ENCODE measurements at places on chromosomes 5 and 9.

DNA sequence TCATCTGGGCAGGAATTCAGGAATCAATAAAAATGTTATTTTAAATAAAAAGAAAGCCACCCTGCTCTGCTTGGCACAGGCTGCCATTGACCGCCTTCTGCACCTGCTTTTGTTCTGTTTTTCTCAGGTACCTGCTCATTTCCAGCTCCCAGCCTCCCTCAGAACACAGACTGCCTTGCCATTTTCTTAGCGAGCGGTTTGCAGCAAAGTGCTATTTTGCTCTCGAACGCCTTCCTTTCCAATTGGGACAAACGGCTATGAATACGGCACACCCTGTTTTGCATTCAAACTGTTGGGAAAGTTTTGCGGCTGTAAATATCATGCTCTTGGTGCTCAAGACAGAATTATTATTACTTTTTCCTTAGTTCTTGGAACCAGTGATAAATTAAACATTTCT lies 25.1 kb upstream of the FCN1 start:
- DNase-seq: no peak

DNA sequence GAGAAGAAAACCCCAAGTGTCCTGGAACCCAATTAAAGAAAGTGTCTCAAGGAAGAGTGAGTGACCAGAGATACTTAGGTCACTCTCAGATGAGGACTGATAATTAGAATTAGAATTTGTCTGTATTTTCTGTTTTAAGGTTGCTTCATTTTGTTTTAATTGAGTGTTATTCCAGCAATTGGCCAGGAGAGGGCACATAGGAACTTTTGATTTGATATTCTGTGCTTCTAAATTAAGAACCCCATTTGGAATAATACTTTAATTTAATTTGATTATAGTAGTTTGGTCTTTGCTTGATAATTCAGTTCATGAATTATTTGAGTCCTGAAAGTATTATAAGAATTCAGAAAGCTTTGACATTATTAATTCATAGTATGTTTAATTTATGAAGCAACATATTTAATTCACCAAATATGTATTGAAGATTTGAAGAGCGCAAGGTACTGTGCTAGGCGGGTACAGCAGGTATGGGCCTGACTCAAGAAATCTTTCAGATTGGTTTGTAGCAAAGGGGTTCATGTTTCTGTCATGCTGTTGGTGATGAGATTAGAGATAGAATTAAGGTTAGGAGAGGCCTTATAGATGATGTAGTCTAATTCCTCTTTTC lies 4.9 kb downstream of the MRPL22 start:
- peak; percentile 26 for DNase-seq

DNA sequence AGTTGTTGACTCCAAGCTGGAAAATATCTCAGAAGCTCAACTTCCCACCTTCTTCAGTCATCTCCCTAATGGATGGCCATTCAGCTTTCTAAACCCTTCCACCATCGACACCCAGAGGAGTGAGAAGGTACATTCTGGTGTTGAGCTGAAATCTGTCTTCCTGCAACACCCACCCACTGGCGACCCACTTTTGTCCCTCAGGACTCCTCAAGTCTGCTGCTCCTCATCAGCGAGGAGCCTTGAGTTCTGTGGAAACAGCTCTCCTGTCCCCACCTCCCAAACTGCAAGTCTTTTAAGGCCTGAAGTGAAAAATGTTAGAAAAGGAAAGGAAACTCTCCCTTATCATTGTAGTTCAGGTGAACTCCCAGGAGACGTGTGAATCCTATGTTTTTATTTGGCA lies 111.5 kb upstream of the HAND1 start:
- no peak for DNase-seq

- no peak for DNase-seq
These were observed 191.0 kb downstream of the RAB3C start for GRCh38 chr5:58773744-58774441.

- no peak for DNase-seq
These were observed 5.6 kb upstream of the GZMA start for GRCh38 chr5:55096861-55097260.

DNA sequence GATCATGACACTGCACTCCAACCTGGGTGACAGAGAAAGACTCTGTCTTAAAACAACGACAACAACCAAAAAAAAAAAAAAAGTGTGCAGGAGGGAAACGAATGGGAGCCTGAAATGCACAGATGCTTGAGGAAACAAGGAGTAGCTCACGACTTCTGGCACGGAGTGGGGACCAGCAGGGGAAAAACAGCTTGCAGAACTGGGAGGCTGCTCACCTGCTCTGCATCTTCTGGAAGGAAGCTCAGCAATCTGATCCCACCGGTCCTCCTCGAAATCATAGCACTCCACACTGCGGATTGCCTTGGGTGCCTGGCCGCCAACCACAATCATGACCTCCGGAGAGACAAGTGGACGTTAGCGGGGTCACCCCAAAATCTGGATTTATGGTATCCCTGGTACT lies 96.2 kb downstream of the KLHL3 start:
- no peak for DNase-seq

- DNase-seq: peak; percentile 59
These were observed 6.7 kb upstream of the WNT8A start for GRCh38 chr5:138077064-138077696.

DNA sequence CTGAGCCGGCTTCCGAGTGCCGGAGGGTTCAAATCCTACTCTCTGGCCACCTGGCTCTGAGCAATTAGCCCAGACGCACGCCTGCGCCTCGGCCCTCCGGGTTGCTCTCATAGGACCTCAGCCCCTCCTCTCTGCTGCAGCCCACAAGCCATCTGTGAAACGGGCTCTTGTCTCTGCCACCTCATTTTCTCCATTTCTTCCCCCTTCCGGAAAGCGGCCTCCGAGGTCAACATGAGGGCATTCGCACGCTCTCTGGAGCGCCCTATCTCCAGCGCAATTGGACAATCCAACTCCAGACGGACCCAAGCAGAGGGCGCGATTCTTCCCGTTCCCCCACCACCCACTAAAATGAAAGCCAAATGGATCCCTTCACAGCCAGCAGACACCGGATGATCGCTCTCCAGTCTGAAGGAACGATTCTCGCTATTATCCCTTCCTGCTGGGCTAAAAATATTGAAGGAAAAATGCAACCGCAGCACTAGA lies 41.5 kb downstream of the VAV2 start:
- DNase-seq: peak; percentile 74

DNA sequence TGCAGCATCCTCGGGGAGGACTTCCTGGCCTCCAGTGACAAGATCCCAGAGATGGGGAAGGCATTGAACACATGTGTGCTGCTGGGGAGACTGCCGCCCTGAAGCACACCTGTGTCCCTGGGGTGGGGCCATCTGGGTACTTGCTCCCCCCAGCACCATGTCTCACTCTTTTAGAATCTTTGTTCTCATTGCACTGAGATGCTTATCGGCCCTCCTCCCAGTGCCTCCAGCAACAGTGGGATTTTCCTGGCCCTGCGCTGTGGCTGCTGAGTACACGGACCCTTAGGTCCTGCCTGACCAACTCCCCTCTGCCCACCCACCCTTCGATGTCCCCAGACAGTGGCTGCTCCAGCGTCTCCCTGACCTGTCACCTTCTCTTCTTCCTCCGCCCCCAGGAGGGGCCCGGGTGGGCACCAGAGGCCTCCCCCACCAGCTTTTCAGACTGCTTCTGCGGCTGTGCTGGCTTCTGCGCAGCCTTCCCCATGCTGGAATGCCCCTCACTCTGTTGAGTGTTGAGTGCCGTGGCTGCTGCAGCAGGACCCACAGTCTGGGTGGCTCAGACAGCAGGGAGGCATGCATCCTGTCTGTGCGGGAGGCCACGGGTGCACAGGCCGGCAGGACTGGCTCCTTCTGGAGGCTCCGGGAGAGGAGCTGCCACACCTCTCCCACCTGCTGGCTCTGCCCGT lies 145.9 kb upstream of the IRX2 start:
- DNase-seq: no peak

DNA sequence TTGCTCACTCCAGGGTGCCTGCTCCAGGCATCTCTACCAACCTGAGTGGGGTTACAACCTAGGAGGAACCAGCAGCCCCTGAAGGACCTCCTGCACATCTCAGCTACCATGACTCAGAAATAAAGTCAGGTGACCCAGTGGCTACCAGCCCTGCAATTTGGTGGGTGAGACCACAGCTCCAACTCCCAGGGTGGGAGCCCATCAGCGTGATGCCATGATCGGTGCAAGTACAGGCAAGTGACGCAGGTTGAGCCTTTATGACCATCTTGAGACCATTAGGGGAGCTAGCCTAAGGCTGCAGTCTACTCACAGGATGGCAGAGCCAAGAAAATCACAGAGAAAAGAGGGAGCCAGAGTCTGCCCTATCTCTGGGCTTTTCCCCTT lies 8.6 kb downstream of the SEPTIN8 start:
- no peak for DNase-seq

DNA sequence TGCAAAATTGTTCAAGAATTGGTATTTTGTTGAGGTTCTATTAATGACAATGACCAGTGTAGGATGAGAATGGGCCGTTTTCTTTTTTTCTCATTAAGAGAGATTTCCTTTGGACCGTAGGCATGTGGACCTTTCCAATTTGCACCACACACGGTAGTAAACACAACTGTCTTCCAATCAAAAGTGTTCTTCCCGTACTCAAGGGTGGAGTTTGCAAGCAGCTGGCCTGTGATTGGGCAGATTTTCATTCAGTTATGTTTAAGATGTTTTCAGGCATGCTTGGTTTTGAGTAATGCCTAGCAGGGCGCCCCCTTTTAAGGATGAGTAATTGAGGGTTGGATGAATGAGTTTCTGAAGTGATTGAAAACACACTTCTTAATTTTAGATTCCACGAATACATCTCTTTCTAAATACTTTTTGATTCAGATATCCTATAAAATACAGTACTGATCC lies 2.5 kb downstream of the KDM3B start:
- DNase-seq: peak; percentile 93

- DNase-seq: peak; percentile 35
These were observed 74.2 kb downstream of the WWC1 start for GRCh38 chr5:168365581-168366081.

DNA sequence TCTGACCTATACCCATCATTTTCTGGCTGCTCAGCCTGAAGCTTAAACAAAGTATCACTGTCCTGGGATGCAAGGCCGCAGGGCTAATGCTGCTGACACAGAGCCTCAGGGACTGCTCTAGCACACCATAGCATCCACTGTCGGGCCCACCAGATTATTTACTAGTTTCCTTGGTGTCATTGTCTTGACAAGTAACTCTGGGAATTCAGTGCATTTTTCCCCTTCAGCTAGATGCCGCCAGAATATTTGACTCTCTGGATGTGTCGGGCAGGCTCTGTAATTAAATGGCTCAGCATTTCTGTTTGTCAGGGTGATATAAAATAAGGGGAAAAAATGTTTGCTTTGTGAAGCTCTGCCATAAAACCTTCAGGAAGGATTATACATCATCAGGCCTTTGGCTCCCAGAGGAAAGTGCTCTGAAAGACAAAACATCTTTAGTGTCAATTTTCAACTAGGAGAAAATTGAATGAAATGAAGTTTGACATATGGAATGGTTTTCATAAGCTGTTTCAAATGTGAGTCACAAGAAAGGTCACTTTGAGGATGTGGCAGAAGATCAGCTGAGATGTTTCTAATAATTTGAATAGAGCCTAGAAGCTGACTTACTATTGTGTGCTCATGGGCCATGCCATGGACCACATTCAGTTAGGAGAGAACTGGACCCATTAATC lies 350.1 kb downstream of the TMEM232 start:
- DNase-seq: peak; percentile 4

- peak; percentile 34 for DNase-seq
These were observed 69.2 kb downstream of the SYK start for GRCh38 chr9:90870621-90871326.

DNA sequence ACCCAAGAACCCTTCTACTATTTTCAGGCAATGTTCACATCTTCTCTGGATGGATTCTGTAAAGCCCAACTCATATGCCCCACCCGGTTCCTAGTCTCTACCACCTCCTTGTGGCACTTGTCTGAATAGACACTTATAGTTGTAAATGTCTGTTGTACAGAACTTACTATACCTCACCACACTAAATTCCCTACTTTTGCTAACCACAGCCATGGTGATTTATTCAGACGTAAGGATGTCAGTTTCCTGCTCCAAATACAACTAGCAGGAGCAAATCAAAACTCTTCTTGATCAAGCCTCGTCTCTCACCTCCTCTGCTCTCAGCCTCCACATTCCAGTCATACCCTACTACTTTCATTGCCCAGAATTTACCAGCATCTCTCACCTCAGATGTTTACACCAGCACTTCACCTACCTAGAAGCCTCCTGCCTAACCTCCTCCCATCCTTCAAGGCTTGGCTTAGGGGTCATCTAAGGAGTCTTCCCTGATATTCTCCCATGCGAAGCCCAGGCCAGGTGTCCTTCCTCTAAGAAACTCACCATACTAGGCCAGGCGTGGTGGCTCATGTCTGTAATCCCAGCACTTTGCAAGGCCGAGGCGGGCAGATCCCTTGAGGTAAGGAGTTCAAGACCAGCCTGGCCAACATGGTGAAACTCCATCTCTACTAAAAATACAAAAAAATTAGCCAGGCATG lies 75.5 kb downstream of the MAPKAP1 start:
- DNase-seq: peak; percentile 59

DNA sequence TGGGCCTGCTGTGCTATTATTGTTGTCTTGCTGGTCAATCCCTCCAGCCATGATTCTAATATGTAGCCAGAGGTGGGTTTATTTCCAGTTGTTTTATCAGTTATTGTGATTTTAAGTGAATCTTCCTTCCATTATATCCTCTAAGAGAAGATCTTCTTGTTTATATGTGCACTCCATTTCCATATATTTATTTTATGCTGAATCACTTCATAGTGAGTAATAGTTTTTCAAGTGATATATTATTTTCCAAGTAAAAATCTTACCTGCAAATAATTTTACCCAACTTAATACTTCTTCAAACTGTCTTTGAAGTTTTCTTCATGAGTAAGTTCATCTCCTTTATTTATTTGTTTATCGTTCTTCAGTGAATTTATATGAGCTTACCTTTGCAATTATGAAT lies 13.5 kb upstream of the GPR150 start:
- DNase-seq: no peak

GRCh38 chr9:130665029-130665430 lies 636 bp downstream of the PRDM12 start:
- DNase-seq: no peak

GRCh38 chr5:137308311-137308710 lies 190.8 kb downstream of the SPOCK1 start:
- no peak for DNase-seq

DNA sequence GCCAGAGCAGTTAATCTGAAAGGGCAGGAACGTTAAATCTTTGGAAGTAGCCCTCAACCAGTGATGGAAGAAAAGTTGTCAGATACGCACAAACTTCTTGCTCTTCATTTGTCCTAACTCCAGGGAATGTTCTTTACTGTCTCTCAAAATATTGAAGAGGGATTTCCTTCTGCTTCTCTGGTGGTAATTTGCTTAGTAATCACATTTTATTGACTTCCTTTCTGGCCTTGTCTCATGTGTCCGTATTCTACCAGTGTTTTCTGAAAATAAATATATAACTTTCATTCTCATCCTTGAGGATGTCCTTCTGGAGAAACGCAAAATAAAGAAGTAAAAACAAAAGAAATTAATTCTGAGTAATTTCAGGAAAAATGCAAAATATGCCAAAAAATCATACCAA lies 282.1 kb downstream of the CYLC2 start:
- DNase-seq: no peak

Data from iris pigment epithelial cell (primary cell).